ENCODE measurements at places on chromosomes 6 and 20.

DNA sequence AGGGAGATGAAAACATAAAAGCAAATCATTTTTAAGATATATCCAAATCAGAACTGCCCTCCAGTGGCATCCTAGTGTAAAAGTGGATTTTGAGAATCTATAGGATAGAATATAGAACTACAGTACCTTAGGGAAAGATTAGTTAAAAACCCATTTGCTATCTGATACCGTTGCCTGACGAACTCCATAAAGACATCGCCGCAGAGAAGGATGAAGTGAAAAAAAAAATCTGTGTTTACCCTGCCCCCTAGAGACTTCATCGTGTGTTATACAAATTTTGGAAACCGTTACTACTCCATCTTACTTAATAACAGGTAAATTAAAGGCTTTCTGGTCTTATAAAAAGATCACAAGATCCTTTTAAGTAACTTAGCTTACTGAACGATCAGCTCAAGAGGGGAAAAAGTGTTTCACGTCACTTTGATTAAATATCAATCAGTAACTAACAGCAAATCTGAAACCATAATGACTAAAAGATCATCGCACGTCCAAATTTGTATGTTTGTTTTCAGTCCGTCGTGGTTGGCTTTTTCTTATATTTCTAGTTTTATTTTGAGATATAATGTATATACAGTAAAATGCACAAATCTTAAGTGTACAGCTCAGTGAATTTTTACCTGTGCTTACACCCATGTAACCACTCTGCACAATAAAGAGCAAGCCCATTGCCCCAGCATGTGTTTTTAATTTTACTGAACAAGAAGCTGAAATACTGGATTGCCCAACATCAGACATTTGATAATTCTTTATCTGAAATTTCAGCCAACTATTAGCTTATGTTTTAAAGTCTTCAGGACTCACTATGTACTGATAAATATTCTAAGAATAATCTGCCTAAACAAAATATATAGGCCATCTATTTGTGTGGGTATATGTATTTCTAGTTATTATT is 881 bp upstream of the MCM3 start:
- DNase-seq = peak; percentile 34

DNA sequence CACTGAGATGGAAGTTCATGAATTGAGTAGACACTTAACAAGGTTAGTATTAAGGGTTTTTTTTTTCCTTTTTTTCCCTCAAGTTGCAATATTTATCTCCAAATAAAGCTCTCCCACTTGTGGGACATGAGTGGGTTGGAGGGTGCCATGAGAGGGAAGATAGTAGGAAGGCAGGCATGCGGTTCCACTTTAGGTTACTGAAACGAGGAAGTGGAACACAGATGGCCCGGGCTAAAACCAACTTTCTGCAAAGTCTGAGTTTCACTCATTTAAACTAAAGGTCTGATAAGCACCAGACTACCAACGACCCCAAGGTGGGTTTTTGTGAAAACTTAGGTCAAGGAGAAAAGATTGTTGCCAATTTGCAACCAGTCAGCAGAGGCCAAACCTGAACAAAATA is 42.2 kb downstream of the TBC1D7 start:
- DNase-seq = no peak

- no peak for DNase-seq
Observed at GRCh38 chr20:13552061-13552460, 86.7 kb downstream of the TASP1 start.

DNA sequence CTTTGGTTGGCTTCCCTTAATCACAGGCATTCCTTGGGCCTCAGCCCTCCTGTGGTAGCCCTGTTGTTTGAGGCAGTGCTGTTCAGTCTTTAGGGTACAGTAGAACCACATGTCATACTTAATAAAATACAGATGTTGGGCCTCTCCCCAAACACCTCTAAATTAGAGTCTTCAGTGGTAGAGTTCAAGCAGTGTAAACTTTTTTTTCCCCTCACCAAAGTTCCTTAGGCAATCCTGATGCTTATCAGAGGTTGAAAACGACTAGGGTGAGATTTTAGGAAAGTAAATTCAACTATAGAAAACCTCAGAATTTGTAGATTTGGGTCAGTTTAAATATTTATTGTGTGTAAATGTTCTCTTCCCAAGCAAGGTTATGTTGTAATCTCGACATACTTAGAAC is 44.6 kb downstream of the BLTP3A start:
- no peak for DNase-seq

GRCh38 chr20:12966468-12967085 is 42.2 kb upstream of the SPTLC3 start:
- no peak for DNase-seq

- DNase-seq = no peak
Observed at GRCh38 chr20:5356941-5357340, 40.2 kb upstream of the PROKR2 start.

- DNase-seq = no peak
Observed at GRCh38 chr20:376089-376488, 4.5 kb upstream of the TRIB3 start.

DNA sequence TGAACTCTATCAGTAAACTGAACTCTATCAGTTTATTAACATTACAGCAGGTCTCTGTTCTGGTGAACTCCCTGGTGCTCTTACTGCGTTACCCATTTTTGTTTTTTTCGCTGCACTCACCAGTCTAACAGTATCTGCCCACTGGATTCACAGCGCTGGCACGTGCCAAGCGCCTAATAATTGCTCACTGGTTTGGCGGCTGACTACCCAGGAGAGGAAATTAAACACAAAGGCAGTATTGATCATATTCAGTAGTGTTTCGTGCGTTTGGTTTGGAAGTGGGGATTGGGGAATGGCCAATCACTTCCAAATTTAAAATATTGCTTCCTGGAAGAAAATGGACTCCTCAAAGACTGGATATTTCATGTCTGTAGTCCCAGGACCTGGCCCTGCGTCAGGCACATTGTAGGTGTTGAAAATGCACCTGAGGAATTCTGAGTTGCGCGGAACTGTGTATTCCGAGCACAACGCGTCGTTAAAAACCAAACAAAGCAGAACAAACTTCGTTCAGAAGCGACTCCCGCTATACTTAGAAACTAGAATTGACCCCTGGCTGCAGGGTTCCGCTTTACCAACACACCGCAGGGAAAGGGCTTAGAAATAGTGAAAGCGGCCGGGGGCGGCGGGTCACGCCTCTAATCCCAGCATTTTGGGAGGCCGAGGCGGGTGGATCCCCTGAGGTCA is 1.1 kb upstream of the RPS12 start:
- DNase-seq = peak; percentile 65

- DNase-seq = no peak
Observed at GRCh38 chr20:19867074-19867473, 109.0 kb downstream of the RIN2 start.

DNA sequence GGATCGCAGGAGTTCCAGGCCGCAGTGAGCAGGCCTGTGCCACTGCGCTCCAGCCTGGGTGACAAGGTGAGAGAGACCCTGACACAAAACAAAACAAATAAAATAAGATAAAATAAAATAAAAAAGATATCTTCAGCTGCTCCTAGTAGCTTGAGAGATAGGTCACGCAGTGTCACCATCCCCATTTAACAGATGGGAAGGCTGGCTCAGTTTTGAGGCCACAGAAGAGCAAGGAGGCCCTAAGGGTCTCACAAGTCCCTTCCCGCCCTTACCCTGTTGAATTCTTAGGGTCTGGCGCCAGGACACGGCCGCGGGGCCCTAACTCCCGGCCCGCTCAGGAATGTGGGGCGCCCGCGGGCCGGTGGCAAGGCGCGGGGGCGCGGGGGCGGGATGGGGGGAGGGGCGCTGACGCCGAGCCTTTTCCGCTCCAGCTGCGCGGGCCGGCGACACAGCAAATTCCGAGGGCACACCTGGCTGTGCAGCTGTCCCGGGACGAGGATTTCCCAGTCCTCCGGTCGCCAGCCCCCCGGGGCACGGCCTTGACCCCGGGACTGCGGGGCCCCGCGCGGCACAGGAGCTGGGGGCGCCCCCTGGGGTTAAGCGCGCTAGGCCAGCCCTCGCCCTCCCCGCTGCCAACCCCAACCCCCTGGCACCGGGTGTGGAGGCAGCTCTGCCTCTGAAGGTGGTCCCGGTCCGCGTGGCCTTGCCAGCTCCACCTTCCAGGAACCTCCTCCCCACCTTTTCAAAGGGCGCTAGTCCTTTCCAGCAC is 10.3 kb upstream of the R3HDML start:
- DNase-seq = no peak

DNA sequence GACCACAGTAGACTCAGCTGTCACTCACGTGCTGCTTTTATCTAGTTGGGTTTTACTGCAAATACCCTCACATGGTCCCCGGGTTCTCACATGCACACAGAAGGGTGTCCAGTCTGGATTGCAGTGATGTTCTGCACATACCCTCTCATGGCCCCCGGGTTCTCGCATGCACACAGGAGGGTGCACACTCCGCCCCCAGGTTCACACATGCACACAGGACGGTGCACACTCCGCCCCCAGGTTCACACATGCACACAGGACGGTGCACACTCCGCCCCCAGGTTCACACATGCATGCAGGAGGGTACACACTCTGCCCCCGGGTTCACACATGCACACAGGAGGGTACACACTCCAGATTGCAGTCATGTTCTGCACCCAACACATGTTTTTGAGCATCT is 224.3 kb downstream of the ERMARD start:
- DNase-seq = no peak

- DNase-seq = no peak
Observed at GRCh38 chr6:15401120-15401519, 155.3 kb downstream of the JARID2 start.

GRCh38 chr6:144712541-144712940 is 427.4 kb downstream of the UTRN start:
- DNase-seq = no peak

GRCh38 chr20:6038256-6038655 is 15.6 kb downstream of the LRRN4 start:
- no peak for DNase-seq

DNA sequence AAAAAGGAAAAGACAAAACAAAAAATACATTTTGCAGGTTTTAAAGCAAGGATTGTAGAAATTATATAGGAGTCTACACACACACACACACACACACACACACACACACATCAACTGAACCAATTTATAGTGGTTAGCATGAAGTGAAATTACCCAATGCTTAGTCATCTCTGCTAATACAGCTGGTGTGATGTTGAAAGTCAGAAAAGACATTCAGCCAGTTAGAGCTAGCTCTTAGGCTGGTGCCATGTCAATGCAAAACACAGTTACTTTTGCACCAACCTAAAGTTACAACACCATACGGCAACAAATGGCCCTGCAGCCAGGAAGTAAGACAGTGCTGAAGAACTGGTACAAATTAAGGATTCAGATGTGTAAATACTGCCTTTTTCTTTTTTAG is 15.2 kb downstream of the FAM210B start:
- DNase-seq = no peak

DNA sequence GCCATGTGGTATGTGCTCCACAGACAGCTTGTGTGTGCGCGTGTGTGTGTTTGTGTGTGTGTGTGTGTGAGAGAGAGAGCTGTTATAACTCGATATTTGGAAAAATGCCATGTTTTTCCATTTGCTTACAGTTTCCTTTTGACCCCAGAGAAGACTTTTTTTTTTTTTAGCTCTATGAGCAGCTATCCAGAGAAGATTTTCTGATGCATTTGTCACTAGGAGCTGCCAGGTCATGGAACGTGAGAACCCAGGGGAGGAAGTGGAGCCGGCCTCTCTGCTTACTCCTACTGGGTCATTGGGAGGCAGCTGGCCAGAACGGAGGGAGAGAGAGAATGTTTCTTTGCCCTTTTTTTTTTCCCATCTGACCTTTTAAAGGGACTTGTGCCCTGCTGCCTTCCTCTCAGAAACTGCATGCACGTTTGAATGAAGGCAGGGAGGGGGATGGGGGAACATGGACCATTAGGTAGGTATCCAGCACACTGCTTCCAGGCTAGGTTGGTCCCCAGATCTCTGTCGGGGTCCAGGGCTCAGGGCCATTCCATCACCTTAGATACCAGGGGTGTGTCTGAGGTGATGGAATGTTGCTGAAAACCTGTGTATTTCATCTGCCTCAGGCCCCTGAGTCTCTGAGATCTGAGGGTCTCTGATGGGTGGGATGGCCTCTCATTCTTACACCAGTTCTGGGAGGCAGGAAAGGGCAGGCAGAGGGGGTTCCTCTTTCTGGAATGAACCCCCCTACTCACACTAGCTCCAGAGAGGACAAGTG is 11.2 kb upstream of the MRPS18A start:
- DNase-seq = no peak

DNA sequence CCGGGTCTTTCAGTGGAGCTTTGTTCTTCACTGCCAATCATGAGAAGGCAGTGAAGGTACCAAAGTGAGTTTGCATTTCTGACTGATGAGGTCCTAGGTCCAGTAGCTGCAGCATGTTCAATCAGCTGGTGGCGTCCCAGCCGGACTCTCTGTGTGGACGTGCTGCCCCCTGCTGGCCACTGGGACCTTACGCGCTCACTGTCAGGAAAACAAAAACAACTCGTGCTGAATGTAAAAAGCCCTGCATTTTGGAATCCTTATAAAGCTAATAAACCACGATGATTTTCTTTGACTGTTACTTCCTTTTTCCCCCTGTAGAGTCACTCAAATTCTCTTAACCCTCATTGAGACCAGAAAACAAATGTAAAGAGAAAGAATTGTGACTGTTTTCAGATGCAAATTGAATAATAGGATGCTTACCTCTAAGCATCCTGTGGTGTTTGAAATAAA is 4.9 kb upstream of the CD24 start:
- DNase-seq = peak; percentile 75

DNA sequence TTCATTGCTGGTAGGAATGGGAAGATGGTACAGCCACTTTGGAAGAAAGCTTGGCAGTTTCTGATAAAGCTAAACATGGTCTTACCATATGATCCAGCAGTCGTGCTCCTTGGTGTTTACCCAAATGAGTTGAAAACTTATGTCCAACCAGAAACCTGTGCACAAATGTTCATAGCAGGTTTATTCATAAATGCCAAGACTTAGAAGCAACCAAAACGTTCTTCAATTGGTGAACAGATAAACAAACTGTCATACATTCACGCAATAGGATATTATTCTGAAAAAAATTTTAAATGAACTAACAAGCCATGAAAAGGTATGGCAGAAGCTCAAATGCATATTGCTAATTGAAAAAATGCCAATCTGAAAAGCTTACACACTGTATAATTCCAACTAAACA is 117.1 kb downstream of the LINC00237 start:
- no peak for DNase-seq

DNA sequence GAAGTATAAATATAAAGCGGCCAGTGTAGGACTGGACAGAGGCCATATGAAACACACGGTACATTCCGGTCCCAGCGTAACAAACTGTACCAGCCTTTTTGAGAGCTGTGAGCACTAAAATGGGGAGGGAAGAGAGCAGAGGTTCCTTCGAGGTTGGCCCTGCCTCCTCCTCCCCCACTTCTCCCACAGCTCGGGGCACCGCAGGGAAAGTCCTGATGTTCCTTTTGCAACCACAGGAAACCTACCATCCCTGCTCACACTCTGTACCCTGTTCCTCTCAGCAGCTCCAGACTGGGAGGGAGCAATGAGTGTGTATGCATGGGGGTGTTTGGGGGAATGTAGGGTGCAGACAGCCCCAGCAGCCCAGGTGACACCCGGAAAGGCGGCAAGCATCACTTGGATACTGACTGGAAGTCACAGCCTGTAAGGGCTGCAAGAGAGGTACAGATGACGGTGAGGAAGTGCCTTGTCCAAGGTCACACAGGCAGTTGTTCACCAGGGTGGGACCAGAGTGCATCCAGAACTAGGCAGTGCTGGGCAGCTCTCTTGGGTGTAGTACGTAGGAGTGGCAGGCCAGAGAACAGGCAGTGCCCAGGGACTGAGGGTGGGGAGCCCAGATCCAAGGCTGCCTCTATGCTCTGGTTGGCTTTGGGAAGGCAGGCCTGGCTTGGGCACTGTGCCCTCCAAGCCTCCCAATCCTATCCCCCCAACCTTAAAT is 11.0 kb upstream of the ARMC12 start:
- DNase-seq = no peak

All from GM06990 (cell line).